Epithelial cell of prostate (primary cell): ENCODE measurements at places on chromosomes 7 and 10.

DNA sequence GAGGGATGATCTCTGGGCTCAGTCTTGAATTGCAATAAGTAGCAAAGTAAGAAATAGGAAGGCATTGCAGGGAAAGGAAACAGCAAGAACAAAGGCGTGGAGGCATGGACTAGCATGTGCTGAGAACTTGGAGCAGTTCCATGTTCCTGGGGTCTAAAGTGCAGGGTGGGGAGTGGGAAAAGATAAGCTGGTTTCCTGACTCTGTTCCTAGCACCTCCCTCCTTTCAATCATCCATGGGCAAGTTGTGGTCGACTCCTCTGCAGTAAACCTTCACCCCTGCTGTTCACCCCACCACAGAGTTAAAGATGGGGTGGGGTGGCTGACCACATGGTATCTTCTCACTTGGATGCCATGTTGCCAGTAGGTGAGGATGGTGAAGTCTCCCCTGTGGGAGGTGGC is 29.6 kb downstream of the RPS24 start:
- DNase-seq, result no peak

DNA sequence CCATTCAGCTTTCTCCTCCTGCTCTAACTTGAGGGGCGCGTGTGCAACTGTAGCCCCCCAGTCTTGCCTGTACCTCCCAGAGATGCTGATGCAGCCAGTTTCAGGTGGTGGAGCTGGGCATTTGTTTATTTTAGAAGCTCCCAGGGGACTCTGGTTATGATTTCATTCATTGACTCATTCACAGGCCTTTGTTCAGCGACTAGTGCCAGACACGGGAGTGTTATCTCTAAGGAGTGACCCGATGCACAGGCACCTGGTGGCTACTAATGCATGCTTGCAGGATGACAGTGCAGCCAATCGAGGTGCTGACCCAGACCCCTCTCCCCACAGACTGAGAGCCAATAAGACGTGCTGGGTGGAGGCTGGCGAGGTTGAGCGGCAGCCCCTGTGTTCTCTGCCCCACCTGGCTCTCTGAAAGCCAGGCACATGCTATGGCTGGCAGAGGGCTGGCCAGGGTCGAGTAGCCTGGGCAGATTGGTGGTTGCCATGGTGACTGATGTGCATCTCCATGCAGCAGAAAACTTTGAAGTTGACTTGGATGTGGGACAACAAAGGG is 19.7 kb upstream of the SLC18A2 start:
- DNase-seq, result no peak

DNA sequence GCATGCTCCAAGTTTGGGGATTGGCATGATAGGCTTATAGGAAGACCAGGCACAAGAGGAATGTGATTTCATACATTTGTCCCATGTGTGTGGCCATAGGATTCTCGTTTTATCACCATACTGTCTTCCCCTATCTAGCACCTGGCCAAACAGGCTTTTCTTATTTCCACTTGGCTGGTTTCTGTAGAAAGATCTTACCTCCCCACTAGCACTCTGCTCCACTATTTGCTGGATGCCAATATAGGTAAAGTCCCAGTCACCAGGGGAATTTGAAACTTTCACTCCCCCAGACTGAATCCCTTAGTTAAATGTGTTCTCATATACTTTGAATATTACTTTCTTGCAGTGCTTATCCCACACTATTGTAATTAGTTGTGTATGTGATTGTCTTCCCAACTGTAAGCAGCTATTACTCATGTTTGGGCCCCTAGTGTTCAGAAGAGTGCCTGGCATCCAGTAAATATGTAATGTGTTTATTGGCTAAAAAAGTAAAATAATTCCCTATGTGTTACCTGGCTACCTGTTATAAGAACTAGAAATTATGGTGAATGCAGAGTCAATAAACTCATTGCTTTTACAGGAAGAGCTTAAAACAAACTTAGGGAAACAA is 109.0 kb downstream of the LRMDA start:
- no peak for DNase-seq

DNA sequence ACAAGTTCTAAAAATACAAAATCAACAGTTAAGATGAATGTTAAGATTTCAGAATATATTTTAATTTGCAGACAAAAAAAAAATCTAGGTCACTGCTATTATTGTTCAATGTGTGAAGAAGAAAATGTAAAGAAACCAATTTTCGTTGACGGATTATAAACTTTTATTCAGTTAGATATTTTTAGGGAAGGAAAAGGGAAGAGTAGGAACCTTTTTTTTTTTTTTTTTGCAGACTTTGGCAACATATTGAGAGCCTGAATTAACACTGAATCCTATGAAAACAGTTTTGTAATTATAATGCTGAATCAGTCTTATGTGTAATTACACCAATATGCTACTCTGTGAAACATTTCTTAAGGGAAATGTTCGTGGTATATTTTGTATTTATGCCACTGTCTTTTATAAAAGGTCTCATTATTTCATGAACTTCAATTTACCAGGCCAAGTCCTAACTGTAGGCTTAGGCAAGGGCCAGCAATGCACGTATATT is 106.3 kb downstream of the ST8SIA6 start:
- no peak for DNase-seq
